ENCODE measurements at places on chromosomes 13 and 19. TPM values are rescaled to one million over a fixed set of nuclear protein-coding genes. Genes with fewer than 3 reads are reported as not detected.

- no peaks in the 10 kb centered on the region for H3K4me1 ChIP-seq
- no peaks in the 10 kb centered on the region for H3K36me3 ChIP-seq
- H3K27ac ChIP-seq = no peak overlapping the region
- H3K4me3 ChIP-seq = no peak overlapping the region
- no peak for DNase-seq
Observed at GRCh38 chr13:113631341-113632095, 26.5 kb downstream of the ATP4B start.

ZNF285 gene
- 11.2 TPM for total RNA-seq

WDR87 gene
- total RNA-seq = not detected

HSH2D gene
- total RNA-seq = 0.27 TPM

DNA sequence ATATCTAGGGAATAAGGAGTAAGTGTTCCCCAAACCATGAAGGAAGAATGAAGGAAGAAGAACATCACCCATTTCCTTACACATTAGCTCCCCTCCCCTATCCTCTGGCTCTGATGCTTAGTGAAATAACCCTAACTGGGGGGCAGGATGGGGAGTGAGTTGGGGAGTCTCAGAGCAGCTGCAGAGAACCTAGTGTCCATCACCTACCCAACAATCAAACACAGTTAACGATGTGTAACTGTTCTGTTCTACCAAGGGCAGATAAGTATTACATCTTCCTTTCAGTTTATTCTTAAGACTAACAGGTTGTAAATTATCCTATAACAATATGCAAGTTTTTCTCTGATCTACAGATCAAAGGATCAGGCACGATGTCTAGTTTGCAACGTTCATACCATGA is 12.8 kb downstream of the ELF1 start:
- H3K4me1 ChIP-seq = peaks cover 5% of the 10 kb centered on the region
- no peak overlapping the region for H3K27ac ChIP-seq
- H3K27me3 ChIP-seq = no peaks in the 10 kb centered on the region
- DNase-seq = no peak

DCT gene
- 0.66 TPM for total RNA-seq

DNA sequence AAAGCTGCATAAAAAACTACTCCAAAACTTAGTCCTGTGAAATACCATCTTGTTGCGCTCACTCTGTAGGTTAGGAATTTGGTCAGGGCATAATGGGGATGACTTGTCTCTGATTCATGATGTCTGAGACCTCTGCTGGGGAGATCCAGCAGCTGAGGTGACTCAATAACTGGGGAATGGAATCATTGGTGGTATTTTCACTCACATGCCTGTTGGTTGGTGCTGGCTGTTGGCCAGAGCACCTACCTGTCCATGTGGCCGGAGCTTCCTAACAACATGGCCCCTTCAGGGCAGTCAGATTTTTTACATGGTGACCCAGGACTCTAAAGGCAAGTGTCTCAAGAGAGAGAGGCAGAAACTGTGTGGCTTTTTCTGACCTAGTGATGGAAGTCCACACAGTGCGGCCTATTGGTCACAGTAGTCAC is 7.4 kb upstream of the ESD start:
- no peak overlapping the region for H3K4me3 ChIP-seq
- H3K27me3 ChIP-seq = no peaks in the 10 kb centered on the region
- no peaks in the 10 kb centered on the region for H3K36me3 ChIP-seq
- H3K27ac ChIP-seq = no peak overlapping the region
- no peaks in the 10 kb centered on the region for H3K4me1 ChIP-seq
- DNase-seq = no peak

DNA sequence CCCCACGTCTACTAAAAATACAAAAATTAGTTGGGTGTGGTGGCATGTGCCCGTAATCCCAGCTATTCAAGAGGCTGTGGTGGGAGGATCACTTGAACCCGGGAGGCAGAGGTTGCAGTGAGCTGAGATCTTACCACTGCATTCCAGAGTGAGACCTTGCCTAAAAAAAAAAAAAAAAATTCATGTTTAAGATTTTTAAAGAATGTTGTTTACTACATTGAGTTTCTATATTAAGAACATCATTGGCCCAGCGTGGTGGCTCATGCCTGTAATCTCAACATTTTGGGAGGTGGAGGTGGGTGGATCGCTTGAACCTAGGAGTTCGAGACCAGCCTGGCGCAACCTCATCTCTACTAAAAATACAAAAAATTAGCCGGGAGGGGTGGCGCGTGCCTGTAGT is 31.9 kb upstream of the FLT1 start:
- H3K4me1 ChIP-seq = peaks cover 3% of the 10 kb centered on the region
- H3K27me3 ChIP-seq = no peaks in the 10 kb centered on the region
- no peak overlapping the region for H3K4me3 ChIP-seq
- no peaks in the 10 kb centered on the region for H3K36me3 ChIP-seq
- DNase-seq = no peak

LRG1 gene
- 1.5 TPM for total RNA-seq

DNA sequence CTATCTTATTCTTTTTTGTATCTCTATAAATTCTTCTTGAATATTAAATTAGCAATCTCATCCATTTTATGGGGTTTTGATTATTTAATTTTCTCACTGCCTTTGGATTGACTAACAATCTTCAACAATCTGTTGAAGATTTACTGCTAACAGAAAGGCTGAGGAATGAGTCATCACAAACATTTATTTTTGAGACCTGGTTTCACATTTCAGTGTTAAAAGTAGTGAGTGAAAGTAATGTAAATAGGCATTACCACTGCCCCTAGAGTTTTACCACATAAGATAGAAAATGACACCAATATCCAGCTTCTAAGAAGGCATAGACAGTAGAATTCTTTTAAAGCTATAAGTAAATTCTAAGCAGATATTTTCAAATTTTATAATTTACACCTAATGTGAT is 472.8 kb downstream of the OLFM4 start:
- no peaks in the 10 kb centered on the region for H3K36me3 ChIP-seq
- no peaks in the 10 kb centered on the region for H3K4me1 ChIP-seq
- H3K4me3 ChIP-seq = no peak overlapping the region
- no peaks in the 10 kb centered on the region for H3K27me3 ChIP-seq

- no peaks in the 10 kb centered on the region for H3K27me3 ChIP-seq
- no peak overlapping the region for H3K27ac ChIP-seq
- H3K36me3 ChIP-seq = no peaks in the 10 kb centered on the region
- no peaks in the 10 kb centered on the region for H3K4me1 ChIP-seq
Observed at GRCh38 chr13:79062291-79062690, 343.8 kb downstream of the RBM26 start.

DNA sequence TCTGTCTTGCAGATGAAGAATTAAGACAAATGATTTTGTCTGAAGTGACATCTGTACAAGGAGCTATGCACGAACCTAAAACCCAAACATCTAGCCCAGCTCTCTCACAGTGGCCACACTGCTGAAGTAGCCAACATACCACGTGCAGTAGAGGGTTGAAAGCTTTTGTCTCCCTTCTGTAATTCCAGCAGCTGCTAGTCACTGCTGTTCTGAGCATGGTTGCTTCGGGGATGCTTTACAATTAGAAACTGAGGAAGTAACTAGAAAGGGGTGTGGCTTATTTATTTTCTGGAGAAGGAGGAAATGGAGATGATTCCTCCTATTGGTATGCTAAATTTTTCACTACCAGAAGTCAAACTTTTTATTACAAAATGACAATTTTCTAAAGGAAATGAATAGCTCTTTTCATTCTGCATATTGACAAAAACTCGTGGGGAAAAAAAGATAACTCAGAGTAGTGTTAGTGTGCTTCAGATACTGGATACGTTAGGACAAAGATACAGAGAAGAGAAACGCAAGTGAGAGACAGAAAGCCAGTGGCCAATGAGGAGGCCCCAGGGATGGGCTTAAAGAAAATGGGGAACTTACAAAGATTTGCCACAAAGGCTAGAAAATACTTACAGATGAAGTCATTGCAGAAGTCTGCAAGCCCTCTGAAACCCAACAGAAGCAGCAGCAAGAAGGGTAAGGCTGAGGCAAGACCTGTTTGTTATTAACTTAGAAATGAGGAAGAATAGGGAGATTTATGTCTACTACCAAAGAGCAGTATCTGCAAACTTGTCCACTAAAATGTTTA is 192.7 kb upstream of the MIR17HG start:
- no peak overlapping the region for H3K4me3 ChIP-seq
- no peaks in the 10 kb centered on the region for H3K27me3 ChIP-seq
- no peak for DNase-seq
- H3K36me3 ChIP-seq = no peaks in the 10 kb centered on the region

GPR108 gene
- total RNA-seq = 68.6 TPM

DNA sequence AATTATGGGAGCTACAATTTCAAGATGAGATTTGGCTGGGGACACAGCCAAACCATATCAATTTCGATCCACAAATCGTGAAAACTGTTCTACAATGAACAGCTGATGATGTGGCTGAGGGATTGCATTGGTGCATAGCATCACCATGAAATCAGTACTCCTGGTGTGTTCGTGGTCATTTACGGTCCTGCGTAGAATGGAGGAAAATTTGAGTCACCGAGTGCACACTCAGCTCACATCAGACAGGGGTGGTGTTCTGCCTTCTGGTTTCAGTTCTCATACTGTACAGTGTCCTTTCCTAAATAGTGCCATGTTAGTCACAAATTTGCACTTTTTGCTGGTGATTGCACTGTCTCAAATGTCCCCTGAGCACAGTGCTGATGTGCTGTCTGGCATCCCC is 39.2 kb downstream of the MYH14 start:
- no peak overlapping the region for H3K4me3 ChIP-seq
- H3K36me3 ChIP-seq = no peaks in the 10 kb centered on the region
- H3K27ac ChIP-seq = no peak overlapping the region
- H3K4me1 ChIP-seq = no peaks in the 10 kb centered on the region

DNA sequence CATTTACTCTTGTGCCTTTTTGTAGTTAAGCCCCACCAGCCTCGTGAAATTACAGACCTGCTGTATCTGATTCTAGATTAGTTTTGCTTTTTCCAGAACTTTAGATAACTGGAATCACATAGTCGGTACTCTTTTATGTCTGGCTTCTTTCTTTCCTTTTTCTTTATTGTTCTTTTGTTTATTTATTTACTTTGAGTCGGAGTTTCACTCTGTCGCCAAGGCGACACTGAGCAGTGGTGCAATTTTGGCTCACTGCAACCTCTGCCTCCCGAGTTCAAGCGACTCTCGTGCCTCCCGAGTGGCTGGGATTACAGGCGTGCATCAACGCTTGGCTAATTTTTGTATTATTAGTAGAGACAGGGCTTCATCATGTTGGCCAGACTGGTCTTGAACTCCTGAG is 6.0 kb upstream of the NCCRP1 start:
- no peaks in the 10 kb centered on the region for H3K27me3 ChIP-seq
- no peak overlapping the region for H3K4me3 ChIP-seq
- no peak for DNase-seq
- H3K36me3 ChIP-seq = no peaks in the 10 kb centered on the region

TMEM161A gene
- total RNA-seq = 15.9 TPM
